Smooth muscle cell of bladder (primary cell): ENCODE measurements at places on chromosomes 7 and 10. TPM values are rescaled to one million over a fixed set of nuclear protein-coding genes. Genes with fewer than 3 reads are reported as not detected.

CEP55 gene
- total RNA-seq, result 3.8 TPM in 2 replicates

PPP1R3C gene
- total RNA-seq, result 146 and 190 TPM in 2 replicates

SFRP4 gene
- total RNA-seq, result 9.0 and 112 TPM in 2 replicates

BLNK gene
- total RNA-seq, result 0.09 and 0.28 TPM in 2 replicates

C1QL3 gene
- total RNA-seq, result under 0.01 TPM in 2 replicates

TMEM213 gene
- not detected in 2 replicates for total RNA-seq

ACTR3C gene
- total RNA-seq, result 1.6 and 3.2 TPM in 2 replicates

C10orf105 gene
- under 0.01 TPM in 2 replicates for total RNA-seq

ZNF736 gene
- 5.5 and 6.9 TPM in 2 replicates for total RNA-seq

HOXA10 gene
- 6.5 and 11.8 TPM in 2 replicates for total RNA-seq

SPRN gene
- 0.43 and 0.46 TPM in 2 replicates for total RNA-seq

TES gene
- total RNA-seq, result 36.1 and 49.2 TPM in 2 replicates

PALD1 gene
- total RNA-seq, result under 0.01 and 0.37 TPM in 2 replicates

PRSS58 gene
- total RNA-seq, result not detected in 2 replicates

POM121C gene
- 8.0 and 12.0 TPM in 2 replicates for total RNA-seq
